CD4-positive, alpha-beta T cell treated with Interleukin-4 for 4 hours (primary cell): ENCODE measurements at places on chromosomes 6 and 20.

- DNase-seq = no peak
Observed at GRCh38 chr6:15352845-15353244, 107.0 kb downstream of the JARID2 start.

DNA sequence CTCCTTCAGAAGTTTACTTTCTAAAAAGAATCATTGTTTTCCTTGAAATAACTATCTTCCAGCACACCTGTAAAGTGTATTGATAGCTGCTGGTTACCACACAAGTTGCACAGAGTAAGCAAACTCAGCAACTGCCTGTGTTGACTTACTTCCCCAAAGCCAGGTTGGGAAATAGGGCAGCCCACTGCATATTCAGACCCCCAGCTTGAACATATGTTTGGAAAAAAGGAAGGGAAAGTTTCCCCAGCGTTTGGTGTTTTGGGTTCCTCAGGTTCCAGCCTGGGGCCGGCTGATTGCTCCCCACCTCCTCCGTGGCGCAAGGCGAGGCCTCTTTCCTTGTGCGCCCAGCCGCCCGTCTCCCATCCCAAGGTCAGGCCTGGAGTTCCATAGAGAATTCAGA, 70.1 kb upstream of the QKI start:
- no peak for DNase-seq

DNA sequence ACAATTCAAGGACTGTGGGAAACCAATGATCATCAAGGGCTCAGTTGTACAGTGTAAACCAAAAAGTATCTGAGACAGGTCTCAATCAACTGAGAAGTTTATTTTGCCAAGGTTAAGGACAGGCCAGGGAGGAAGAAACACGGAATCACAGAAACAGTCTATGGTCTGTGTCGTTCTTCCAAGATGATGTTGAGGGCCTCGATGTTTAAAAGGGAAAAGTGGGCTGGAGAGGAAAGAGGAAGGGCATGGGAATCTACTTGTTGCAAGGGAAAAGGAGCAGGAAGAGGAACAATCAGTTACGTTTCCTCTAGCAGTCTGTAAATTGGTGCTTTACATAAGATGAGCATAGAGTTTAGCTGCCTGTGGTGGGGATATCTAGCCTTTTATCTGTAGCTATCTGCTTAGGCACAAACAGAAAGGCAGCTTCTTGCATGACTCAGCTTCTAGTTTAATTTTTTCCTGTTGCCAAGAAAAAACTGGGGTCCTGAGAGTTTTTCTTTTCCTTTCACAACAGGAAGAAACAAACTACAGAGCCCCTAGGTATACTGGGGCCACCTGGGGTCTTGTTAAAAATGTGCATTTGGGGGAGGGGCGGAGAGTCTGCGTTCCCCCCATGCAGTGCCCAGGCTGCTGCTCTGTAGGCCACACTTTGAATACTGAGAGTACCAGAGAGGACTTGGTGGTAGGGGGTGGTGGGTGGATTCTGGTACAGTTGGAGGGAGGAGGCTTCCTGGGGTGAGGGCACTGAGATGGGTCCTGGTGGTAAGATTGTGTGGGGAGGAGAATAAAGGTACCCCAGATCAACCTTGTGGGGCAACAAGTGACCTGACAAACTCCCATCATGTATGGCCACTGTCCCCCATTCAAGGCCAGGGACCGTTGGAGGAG, 35.3 kb upstream of the EZR start:
- peak; percentile 86 for DNase-seq

- DNase-seq = no peak
Observed at GRCh38 chr6:134345789-134346188, 27.9 kb upstream of the SGK1 start.

DNA sequence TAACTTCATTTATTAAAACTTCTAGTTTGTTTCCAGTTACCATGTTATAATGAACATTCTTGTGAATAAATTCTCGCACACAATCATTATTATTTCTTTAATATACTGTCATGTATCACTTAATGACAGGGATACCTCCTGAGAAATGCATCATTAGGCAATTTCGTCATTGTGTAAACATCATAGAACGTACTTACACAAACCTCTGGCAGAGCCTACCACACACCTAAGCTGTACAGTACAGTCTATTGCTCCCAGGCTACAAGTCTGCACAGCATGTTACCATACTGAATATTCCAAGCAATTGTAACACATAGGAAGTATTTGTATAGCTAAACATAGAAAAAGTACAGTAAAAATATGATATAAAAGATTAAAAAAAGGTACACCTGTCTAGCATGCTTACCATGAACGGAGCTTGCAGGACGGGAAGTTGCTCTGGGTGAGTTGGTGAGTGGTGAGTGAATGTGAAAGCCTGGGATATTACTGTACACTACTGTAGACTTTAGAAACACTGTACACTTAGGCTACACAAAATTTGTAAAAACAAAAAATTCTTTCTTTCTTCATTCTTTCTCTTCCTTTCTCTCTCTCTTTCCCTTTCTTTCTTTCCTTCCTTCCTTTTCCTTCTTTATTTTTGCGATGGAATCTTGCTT, 268.2 kb upstream of the SOX4 start:
- DNase-seq = no peak

GRCh38 chr6:15927531-15928225, 201.2 kb upstream of the MYLIP start:
- no peak for DNase-seq

- DNase-seq = no peak
Observed at GRCh38 chr6:5521322-5521721, 260.0 kb downstream of the FARS2 start.

- DNase-seq = no peak
Observed at GRCh38 chr6:166253281-166253681, 54.9 kb downstream of the PRR18 start.

DNA sequence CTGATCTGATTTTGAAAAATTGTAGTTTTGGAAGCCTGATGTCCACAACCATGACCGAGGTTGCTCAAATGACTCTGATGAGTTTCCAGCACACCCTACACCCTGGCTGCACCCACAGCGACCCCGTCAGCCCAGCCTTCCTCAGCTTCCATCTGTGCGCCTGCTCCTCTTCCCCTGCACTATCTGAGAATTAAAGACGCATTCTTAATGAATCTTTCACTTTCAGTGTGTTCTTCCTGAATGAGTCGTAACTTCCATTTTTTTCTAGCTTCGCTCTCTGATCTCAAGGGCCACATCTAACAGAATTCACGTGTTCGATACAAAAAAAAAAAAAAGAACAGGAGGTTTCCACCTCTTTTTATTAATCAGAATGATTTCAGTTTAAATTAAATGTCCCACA, 21.3 kb upstream of the RREB1 start:
- peak; percentile 46 for DNase-seq

DNA sequence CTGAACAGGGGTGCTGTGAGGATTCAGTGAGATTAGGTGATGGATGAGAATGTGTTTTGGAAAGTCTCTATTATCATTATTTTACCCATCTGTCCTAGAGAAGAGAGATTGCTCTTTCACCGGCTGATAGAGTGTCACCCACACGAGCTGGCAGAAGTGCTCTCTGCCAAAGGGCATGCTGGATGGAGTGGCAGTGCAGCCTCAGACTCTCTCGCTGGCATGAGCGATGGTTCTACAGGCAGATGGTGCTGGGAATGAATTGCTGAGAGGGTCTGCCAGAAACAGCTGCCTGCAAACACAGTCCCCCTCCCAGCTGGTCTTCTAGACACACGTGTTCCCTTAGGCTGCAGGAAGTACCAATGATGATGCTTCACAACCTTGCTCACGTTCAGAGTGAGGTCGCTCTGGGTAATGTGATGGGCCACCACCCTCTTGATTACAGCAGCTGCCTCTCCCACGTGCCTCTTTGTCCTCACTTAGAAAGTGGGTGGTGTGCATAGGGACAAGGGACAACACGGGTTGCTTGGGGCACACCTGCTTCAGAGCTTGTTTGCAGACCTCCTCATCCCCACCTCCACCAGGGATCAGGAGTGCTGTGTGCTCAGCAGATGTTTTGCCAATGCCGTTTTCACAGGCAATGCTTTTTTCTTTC, 84.7 kb downstream of the FOXA2 start:
- DNase-seq = no peak

GRCh38 chr6:116010386-116010785, 50.3 kb downstream of the FRK start:
- DNase-seq = no peak

GRCh38 chr6:10861086-10861485, 20.8 kb downstream of the GCM2 start:
- no peak for DNase-seq

- no peak for DNase-seq
Observed at GRCh38 chr6:11833626-11834592, 55.3 kb upstream of the ADTRP start.

DNA sequence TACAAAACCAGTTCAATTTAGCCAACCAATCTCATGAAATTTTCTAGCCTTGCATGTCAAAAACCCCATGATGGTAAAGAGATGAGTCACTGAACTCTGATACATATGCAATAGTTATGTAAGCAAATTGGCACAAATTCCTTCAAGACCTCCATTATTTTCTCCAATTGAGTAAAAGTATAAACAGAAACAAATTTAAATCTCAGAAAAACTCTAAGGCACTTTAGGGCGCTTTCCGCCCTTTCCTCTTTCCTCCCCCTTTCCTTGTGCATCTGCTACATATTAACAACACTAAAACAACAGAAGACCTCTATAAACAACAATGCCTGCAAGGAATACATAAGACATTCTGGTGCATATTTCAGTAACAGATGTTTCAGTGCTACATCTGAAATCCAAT, 48.5 kb downstream of the KIF13A start:
- no peak for DNase-seq

- no peak for DNase-seq
Observed at GRCh38 chr20:49999329-49999728, 16.5 kb downstream of the SNAI1 start.

GRCh38 chr6:129671442-129672340, 38.3 kb downstream of the ARHGAP18 start:
- peak; percentile 90 for DNase-seq

GRCh38 chr6:105951322-105951721, 134.8 kb upstream of the PRDM1 start:
- no peak for DNase-seq

DNA sequence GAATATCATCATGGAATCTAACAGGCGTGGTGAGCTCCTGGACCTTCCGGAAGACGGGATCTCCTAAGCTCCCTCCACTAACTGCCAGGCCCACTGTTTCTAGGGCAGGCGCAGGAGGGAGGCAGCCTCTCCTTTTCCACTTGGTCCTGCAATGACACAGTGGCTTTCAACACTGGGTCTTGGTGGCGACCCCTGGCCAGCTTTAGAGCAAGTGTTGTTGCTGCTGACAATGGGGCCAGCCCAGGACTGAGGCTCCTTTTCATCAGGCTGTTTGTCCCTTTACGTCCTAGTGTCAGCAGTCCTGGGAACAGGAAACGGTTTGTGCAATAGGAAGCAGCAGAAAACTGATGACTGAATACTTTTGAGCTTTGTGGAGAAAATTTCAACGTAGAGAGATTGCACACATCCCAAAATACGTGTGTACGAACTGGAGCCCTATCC, 9.7 kb upstream of the QKI start:
- DNase-seq = no peak

GRCh38 chr6:147204843-147205311, 660 bp downstream of the STXBP5 start:
- DNase-seq = peak; percentile 47

GRCh38 chr20:21719592-21720214, 14.2 kb downstream of the PAX1 start:
- DNase-seq = peak; percentile 48

GRCh38 chr20:9321007-9321406, 193.4 kb upstream of the LAMP5 start:
- no peak for DNase-seq

DNA sequence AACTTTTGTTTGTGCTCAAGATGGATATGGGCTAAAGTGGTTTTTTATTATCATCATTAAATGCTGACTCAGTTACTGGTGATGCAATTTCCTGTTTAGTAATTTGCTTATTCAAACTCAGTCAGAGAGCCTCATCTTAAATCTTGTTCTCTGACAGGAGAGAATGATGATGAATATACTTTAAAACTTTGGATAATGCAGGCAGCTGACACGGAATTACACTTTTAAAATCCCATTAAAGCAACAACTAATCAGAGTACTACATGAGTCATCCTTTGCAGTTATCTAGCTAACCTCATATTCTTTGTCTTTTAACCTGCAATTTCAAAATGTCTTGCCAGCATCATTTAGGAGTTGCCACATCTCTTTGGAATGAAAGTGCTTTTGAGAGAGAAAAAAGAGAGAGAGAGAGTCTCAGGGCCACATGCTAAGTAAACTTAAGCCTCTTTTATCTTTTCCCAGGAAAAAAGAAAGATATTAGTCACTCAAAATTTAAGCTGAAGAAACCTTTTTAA, 9.2 kb upstream of the C6orf141 start:
- no peak for DNase-seq

GRCh38 chr6:158649289-158650143, at the start of gene SYTL3:
Gene SYTL3, plus strand, starts transcription at chr6:158650054. Its CDS starts 13,215 bp downstream, at chr6:158663269.
- DNase-seq = peak; percentile 91

DNA sequence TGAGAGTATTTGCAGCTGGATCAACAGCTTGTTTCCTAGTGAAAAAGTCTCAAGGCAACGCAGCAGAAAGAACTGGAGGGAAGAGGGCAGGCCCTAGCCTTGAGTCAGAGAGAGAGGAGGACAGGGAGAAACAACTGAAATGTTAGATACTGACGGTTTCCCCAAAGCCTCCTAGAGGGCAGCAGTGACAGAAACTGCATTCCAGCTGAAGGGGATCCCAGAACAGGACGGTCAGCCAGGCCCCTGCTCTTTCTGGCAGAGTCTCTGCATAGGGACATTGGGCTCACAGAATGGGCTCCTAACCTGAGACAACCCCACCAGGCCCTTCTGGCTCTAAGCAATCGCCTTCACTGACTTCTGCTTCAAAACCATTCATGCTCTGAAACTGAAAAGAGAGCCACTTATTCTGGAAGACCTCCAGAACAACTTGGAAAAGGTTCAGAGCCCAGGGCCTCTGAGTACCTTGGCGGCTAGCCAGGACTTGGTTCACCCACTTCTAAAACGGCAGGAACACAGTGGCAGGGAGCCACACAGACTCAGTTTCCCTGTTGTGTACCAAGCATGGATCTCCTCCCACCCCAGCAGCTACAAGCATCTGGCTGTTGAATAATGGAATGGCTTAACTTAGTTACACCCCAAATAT, 72.9 kb downstream of the PSMB1 start:
- no peak for DNase-seq

GRCh38 chr6:4274382-4275082, 139.2 kb upstream of the ECI2 start:
- DNase-seq = no peak

GRCh38 chr6:24640166-24640565, 5.8 kb downstream of the KIAA0319 start:
- DNase-seq = no peak

DNA sequence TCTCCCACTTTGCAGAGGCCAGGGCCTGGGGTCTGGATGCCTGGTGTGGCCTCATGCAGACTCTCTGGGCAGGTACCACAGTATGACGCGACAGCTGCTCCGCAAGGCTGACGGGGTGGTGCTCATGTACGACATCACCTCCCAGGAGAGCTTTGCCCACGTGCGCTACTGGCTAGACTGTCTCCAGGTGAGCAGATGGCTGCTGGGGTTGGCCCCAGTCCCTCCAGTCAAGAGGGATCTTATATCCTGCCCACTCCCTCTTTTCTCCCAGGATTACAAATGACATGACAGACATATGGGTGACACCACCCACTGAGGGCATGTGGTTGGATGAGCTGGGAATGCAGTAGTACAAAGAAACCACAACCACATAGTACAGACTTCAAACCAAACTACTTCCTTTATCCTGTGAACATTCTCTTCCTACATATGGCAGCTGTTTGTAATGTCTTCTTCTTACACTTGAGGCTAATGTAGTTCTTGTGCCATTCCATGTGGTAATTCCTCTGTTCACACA, 29.9 kb downstream of the RAB44 start:
- peak; percentile 2 for DNase-seq

- no peak for DNase-seq
Observed at GRCh38 chr6:125962900-125963497, 6.4 kb downstream of the HINT3 start.
